ENCODE measurements at places on chromosomes 5 and 9.

DNA sequence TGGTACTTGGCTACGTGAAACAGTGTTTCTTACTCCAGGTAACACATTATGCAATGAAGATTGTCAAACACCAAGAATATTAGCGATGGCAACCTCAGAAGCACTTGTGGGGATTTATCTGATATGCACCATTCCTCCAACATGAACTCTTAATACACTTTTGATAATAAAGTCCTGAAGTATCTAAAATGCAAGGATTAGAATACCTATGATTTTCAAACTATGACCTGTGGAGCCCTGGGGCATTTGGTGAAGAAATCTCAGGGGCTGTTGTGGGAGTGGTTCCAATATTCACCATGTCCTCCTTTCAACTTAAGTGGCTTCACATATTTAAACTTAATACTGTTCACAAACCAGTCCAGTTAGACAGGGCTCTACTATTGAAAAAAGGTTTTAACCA, 214.6 kb upstream of the POU5F2 start:
- no peak for DNase-seq

DNA sequence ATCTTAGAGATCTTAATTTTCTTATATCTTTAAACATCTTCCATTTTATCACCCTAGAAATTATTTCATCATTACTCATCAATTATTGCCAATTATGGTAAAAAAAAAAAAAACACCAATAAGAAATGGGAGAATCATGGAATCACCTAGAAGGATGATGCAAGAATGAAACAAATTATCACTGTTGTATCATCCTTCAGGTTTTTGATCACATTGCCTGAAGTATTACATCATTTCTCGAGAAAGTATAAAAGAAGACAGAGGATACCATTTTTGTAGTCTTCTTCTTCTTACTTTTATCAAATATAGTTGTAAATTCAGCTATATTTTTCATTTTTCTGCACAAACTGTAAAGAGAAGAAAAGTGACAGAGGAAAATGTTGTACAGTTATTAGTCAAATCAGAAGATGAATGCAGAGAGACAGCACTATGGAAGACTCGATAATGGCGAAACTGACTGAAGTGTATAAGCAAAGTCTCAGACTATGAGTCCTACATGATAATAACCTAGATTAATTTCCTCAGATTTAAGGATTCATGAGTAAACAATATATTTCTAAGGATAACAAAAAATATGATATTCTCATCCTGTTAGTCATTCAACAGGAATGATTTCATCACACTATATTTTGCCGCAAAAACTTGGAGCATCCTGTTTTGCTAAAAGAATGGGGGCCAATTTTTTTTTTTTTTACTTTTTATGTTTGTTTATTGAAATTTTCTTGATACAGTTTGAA, 5.9 kb upstream of the STC2 start:
- DNase-seq: no peak

GRCh38 chr9:68969538-68969937, 44.4 kb downstream of the PRKACG start:
- DNase-seq: no peak

- no peak for DNase-seq
Observed at GRCh38 chr9:91677331-91677730, 253.7 kb upstream of the NFIL3 start.

- no peak for DNase-seq
Observed at GRCh38 chr9:126838895-126839294, 21.5 kb upstream of the ZBTB34 start.

- no peak for DNase-seq
Observed at GRCh38 chr9:93051680-93052089, 6.8 kb upstream of the SUSD3 start.

DNA sequence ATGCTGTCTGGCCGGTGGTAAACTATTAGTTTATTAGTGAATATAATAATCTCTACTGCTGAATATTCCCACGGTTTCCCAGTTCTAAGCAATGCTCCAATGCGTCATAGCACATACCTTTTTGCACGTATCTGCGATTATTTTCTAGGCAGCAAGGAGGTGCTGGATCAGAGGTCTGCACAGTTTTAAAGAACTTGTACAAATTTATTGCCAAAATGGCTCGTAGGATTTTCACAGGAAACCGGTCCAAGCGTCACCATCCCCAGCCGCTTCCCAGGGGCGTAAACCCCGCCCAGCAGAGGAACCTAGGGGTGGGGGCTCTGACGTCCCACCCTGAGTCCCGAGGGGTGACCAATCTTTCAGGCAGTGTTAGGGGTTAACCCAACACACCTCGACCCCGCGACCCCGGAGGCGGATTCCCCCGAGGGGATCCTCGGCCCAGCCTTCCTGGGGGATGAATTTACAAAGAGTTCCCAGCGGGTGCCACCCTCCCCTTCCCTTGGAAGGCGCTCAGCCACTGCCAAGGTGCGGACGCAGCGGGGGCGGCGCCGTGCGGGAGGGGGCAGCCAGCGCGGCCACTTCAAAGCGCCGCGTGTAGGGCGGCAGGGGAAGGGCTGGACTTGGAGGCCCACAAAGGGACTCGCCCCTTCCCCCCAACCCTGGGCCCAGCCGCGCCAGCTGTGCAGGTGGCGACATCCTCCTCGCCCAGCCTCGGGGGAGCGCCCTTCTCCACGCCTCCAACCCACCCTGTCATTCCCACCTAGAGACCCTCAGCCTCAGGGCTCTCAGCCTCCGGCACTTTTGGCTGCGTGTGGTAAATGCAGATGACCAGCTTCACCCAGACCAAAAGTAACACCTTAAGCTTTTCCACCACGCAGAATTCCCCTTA, 43.5 kb upstream of the TCF7 start:
- DNase-seq: no peak

DNA sequence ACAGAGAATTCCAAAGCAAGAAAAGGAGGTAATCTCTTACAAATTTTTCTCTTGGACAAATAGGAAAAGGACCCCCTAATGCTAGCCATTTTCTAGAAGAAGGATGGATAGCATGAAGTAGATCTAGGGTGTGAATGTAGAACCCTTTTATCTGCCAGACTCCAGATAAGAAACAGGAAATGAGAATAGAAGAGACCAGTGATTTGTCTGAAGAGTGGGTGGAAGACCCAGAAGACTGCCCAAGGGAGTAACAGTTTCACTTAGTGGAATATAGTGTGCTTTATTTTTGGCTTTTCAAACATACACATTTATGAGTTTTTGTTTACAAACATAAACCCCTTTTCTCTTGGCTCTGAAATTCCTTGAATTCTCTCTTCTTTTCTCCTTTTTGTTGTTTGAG, 25.0 kb downstream of the ECM2 start:
- DNase-seq: no peak

Data from NCI-H2171 (cell line).